SK-N-SH (cell line): ENCODE measurements at places on chromosomes 7 and 10. TPM values are rescaled to one million over a fixed set of nuclear protein-coding genes. Genes with fewer than 3 reads are reported as not detected.
A peak's percentile ranks its signal among the peaks of the same experiment; 100 is the strongest.

DNA sequence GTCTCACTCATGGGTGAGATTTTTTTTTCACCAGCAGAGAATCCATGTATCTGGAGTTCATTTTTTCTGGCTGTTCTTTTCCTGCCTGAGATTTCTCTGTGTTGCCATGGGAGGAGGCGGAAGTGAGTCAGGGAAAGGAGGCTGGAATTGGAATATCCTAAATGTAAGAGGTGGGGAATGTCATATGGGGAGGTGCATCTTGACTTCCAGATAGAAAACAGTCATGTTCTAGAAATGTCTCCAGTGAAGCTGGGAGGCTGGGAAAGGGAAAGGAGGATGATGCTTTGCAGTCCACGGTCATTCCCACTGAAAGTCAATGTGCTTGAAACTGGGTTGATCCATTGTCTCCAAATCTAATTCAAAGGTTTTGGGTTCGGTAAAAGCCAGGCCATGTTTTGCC, 39.7 kb upstream of the HPS1 start:
- no peak for DNase-seq
- no peak overlapping the region for H3K4me3 ChIP-seq
- H3K4me1 ChIP-seq, result no peaks in the 10 kb centered on the region
- no peaks in the 10 kb centered on the region for H3K36me3 ChIP-seq
- no peak overlapping the region for H3K27ac ChIP-seq
- no peaks in the 10 kb centered on the region for H3K27me3 ChIP-seq

ELAPOR2 gene
- polyA plus RNA-seq, result 8.8 and 15.9 TPM in 2 replicates

STEAP1B gene
- 14.7 and 16.6 TPM in 2 replicates for polyA plus RNA-seq

NUTM2B gene
- 0.25 and 0.26 TPM in 2 replicates for polyA plus RNA-seq

GRCh38 chr10:90372451-90372850, 485.4 kb downstream of the HTR7 start:
- H3K4me3 ChIP-seq, result no peak overlapping the region
- DNase-seq, result no peak
- no peaks in the 10 kb centered on the region for H3K27me3 ChIP-seq
- no peak overlapping the region for H3K27ac ChIP-seq

DNA sequence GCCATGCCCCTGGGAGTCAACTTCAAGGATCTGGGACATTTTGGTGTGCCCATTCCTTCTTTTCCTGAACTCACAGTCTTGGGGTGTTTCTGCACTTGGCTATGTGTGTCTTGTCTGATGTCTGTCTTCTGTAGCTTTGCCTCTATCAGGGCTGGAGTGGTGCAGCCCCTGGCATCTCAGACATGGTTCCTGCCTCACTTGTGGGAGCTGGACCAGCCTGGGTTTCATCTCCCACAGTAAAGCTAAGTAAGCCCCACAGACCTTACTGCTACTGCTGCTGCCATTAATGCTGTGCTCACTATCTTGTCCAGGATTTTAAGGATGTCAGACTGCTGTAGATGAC, 59.0 kb downstream of the ADCYAP1R1 start:
- peaks cover 9% of the 10 kb centered on the region; the same call in 1 of the 2 replicates for H3K27me3 ChIP-seq
- no peaks in the 10 kb centered on the region for H3K4me1 ChIP-seq
- DNase-seq, result no peak
- H3K4me3 ChIP-seq, result no peak overlapping the region

DNA sequence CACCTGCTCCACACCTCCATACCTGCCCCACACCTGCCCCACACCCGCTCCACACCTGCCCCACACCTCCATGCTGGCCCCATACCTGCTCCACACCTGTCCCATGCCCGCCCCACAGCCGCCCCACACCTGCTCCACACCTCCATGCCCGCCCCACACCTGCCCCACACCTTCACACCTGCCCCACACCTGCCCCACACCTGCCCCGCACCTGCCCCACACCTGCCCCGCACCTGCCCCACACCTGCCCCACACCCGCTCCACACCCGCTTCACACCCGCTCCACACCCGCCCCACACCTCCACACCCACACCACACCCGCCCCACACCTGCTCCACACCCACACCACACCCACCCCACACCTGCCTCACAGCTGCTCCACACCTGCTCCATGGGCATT, 53.0 kb downstream of the PARP12 start:
- no peak overlapping the region for H3K4me3 ChIP-seq
- no peaks in the 10 kb centered on the region for H3K4me1 ChIP-seq
- no peaks in the 10 kb centered on the region; the same call in 1 of the 2 replicates for H3K27me3 ChIP-seq

- H3K36me3 ChIP-seq, result peaks cover 36% of the 10 kb centered on the region
- H3K27me3 ChIP-seq, result no peaks in the 10 kb centered on the region
- peaks cover 24% of the 10 kb centered on the region for H3K4me1 ChIP-seq
- peak; percentile 67 for DNase-seq
Observed at GRCh38 chr7:135976312-135977006, 700 bp downstream of the MTPN start.

COL13A1 gene
- polyA plus RNA-seq, result 21.0 and 26.7 TPM in 2 replicates
